ENCODE measurements at places on chromosomes 7 and 10. TPM values are rescaled to one million over a fixed set of nuclear protein-coding genes. Genes with fewer than 3 reads are reported as not detected.

The RGR gene
- not detected for total RNA-seq

The TUBB8 gene
- not detected for total RNA-seq

The MYH16 gene
- total RNA-seq = not detected

The IQUB gene
- 0.19 TPM for total RNA-seq

The WDFY4 gene
- total RNA-seq = not detected

The GATAD1 gene
- 30.2 TPM for total RNA-seq

The ARHGAP22 gene
- total RNA-seq = 156 TPM

The LRRC17 gene
- total RNA-seq = 147 TPM

The COL28A1 gene
- under 0.01 TPM for total RNA-seq

The PLCE1 gene
- total RNA-seq = 1.2 TPM

The ZNF425 gene
- total RNA-seq = 3.1 TPM

The NXPH1 gene
- not detected for total RNA-seq

The CPN1 gene
- total RNA-seq = not detected

The CD36 gene
- 406 TPM for total RNA-seq

The FGFR2 gene
- 0.19 TPM for total RNA-seq

The C10orf105 gene
- not detected for total RNA-seq

The RAMP3 gene
- 0.28 TPM for total RNA-seq

The DDX56 gene
- total RNA-seq = 83.2 TPM

The EEF1AKMT2 gene
- 29.7 TPM for total RNA-seq

The DBNL gene
- total RNA-seq = 219 TPM

The PDE6C gene
- total RNA-seq = not detected

The FOXI2 gene
- not detected for total RNA-seq

The NEBL gene
- total RNA-seq = 0.19 TPM

The TEX36 gene
- total RNA-seq = not detected

The GRID1 gene
- total RNA-seq = not detected

The FAM25C gene
- not detected for total RNA-seq

The HK1 gene
- total RNA-seq = 245 TPM

The NKX2-3 gene
- total RNA-seq = not detected

Data from regular cardiac myocyte (primary cell).